ENCODE measurements at places on chromosomes 3 and 15. TPM values are rescaled to one million over a fixed set of nuclear protein-coding genes. Genes with fewer than 3 reads are reported as not detected.

GRCh38 chr3:117366574-117366973 is 657.0 kb downstream of the TUSC7 start:
- peaks cover 9% of the 10 kb centered on the region for H3K4me1 ChIP-seq
- DNase-seq = no peak
- H3K27me3 ChIP-seq = peaks cover 4% of the 10 kb centered on the region

DNA sequence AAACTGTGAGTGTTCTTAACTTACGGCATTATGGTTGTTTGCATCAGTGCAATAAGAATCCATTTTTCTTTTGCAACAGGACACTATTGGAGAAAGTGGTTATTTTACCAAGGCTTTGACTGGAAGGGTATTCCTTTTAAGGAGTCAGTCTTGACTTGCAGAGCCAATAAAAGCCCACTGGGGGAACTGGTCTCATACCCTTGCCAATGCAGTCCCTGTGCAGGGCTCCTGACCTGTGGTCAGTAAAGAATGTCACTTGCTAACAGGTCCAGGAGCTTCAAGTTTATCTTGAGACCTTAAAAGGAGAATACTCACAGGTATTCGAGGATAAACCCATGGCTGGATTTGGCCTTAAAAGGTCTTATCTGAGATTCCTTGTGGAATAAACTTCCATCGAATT is 227.8 kb upstream of the GBE1 start:
- no peak overlapping the region for H3K27ac ChIP-seq
- H3K4me3 ChIP-seq = no peak overlapping the region
- no peak for DNase-seq
- H3K27me3 ChIP-seq = no peaks in the 10 kb centered on the region

GANC gene
- total RNA-seq = 20.7 TPM

DNA sequence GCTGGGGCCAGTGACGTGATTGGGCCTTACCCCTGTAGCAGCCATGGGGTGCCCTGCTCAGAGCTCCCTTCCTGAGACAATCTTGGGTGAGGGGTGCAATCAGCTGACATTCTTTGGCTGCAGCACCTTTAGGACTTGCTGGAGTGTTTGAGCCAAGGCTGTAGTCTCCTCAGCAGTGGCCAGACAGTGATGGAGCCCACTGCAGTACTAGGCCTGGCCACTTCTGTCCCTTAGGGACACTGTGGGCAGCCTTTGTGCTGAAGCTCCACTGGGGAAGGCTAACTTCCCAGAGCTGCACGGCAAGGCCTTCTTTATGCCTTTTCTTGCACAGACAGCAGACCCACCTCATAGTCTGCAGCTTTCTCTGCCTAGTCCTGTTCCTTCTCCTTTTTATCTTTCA is 284.9 kb upstream of the IGF1R start:
- peaks cover 6% of the 10 kb centered on the region for H3K27me3 ChIP-seq
- DNase-seq = no peak
- no peak overlapping the region for H3K4me3 ChIP-seq
- H3K36me3 ChIP-seq = no peaks in the 10 kb centered on the region
- no peaks in the 10 kb centered on the region for H3K4me1 ChIP-seq

- no peak for DNase-seq
- H3K4me1 ChIP-seq = peaks cover 8% of the 10 kb centered on the region
- no peaks in the 10 kb centered on the region for H3K27me3 ChIP-seq
- no peak overlapping the region for H3K4me3 ChIP-seq
- H3K27ac ChIP-seq = no peak overlapping the region
- H3K36me3 ChIP-seq = no peaks in the 10 kb centered on the region
Measured at GRCh38 chr3:74643636-74644035, 29.2 kb upstream of the CNTN3 start.

DNA sequence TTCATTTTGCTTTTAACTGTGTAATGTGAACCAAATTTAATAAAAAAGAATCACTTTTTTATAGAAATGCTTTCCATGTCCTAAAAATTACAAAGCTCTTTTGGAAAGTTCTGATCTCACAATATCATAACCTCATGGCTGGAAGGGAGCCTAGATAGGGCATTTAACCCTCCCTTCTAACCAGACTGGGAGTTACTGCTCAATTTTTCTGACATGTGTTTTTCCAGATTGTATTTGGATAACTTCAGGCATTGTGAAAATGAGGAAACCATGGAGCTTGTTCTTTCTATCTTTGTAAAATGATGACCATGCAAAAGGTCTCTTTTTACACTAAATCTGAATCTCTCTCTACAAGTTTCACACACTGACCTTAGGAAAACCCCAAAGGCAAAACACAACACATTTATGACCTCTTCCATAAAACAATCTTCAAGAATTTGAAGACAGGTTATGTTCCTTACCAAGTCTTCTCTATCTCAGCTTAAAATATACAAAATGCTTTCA is 508.8 kb downstream of the DIPK2A start:
- H3K4me1 ChIP-seq = no peaks in the 10 kb centered on the region
- H3K27ac ChIP-seq = no peak overlapping the region
- no peak for DNase-seq

- peak overlapping the region; percentile 33 for H3K27ac ChIP-seq
- H3K36me3 ChIP-seq = no peaks in the 10 kb centered on the region
- no peaks in the 10 kb centered on the region for H3K27me3 ChIP-seq
- H3K4me3 ChIP-seq = no peak overlapping the region
- no peak for DNase-seq
Measured at GRCh38 chr3:170320461-170321121, 36.9 kb upstream of the SKIL start.

ZNF774 gene
- total RNA-seq = 3.2 TPM

PARP9 gene
- 16.5 TPM for total RNA-seq

DNA sequence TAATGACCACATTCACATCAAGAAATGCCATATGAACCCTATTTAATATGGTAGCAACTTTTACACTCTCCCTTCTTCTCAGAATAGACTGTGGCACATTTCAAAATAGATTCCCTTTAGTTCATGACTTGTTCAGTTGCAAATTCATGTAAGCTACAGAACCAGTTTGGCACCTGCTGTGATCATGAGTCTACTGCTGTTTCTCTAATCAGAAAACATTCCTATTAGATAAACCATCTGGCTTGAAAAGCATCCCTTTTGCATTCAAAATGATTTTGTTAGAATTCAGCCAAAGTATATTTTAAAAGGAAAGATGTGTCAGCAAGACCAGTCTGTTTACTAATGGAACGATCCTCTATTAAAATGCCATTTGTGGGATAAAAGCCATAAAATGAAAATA is 304.4 kb downstream of the BCHE start:
- peaks cover 3% of the 10 kb centered on the region for H3K27me3 ChIP-seq
- no peak overlapping the region for H3K27ac ChIP-seq
- H3K4me1 ChIP-seq = no peaks in the 10 kb centered on the region
- no peaks in the 10 kb centered on the region for H3K36me3 ChIP-seq

C15orf62 gene
- total RNA-seq = 0.12 TPM

DNA sequence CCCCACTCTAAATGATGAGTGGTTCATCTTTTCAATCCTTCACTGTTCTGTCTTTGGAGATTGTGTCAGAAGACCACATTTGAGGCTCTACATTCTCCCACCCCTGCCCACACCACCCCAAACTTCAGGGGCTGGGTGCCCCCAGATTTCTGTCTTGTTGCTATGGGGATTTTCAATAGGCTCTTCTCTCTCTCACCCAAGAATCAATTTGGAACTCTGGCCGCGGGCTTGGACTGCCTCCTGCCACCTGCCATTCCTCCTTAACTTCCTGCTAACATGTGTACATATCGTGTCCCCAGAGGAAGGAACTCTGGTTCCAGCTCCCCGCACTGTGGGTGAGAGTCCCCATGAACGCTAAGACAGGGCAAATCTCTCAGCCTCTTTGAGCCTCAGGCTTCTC is 67.4 kb upstream of the LARS2 start:
- no peaks in the 10 kb centered on the region for H3K36me3 ChIP-seq
- H3K4me1 ChIP-seq = no peaks in the 10 kb centered on the region
- peaks cover 25% of the 10 kb centered on the region for H3K27me3 ChIP-seq
- no peak overlapping the region for H3K4me3 ChIP-seq
- H3K27ac ChIP-seq = no peak overlapping the region
- DNase-seq = no peak

DNA sequence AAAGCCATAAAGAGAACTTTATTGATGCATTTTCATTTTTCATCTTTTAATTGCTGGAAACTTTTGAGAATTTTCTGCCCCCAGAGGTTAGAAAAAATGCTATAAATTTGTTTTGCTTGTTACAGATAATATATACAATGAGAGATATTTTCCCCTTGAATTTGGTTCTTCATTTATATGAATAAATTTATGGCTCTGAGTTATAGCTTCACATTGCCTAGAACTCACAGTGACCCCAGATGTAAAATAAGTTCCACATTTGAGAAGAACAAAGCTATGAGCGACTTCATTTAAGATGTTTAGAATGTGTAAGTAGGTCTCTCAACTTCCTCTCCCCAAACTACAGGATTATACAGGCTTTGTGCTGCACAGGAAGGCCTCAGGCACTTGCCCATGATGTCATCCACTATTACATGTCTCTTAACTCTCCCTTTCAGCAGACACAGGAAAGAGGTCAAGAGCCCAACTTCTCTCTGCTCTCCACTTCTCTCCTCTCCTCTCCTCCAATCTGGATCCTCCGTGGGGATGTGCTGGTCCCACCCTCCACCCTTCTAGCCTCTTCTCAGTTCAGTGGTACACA is 92.8 kb downstream of the DUT start:
- H3K4me1 ChIP-seq = peaks cover 77% of the 10 kb centered on the region
- no peak overlapping the region for H3K4me3 ChIP-seq
- no peaks in the 10 kb centered on the region for H3K27me3 ChIP-seq
- DNase-seq = no peak
- peaks cover 75% of the 10 kb centered on the region for H3K36me3 ChIP-seq

DAG1 gene
- 149 TPM for total RNA-seq

DNA sequence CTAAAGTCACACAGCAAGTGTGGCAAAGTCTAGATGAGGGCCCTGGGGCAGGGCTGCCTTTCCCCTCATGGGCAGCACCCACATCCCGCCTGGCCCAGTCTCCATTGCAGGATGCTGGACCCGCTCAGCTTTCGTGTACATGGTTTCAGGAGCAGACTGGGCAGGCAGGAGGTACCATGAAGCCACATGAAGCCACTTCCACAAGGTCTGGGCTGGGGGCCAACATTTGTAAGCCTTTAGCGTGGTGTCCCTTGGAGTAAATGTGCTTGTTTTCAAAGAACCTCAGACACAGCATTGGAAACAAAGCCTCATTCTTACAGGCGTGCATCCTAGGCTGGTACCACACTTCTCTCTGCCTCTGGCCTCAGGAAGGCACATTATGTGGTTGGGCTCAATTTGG is 34.5 kb downstream of the UMPS start:
- no peaks in the 10 kb centered on the region for H3K27me3 ChIP-seq
- peaks cover 51% of the 10 kb centered on the region for H3K36me3 ChIP-seq
- H3K27ac ChIP-seq = peak overlapping the region; percentile 36
- H3K4me1 ChIP-seq = peaks cover 50% of the 10 kb centered on the region
- no peak for DNase-seq

DNA sequence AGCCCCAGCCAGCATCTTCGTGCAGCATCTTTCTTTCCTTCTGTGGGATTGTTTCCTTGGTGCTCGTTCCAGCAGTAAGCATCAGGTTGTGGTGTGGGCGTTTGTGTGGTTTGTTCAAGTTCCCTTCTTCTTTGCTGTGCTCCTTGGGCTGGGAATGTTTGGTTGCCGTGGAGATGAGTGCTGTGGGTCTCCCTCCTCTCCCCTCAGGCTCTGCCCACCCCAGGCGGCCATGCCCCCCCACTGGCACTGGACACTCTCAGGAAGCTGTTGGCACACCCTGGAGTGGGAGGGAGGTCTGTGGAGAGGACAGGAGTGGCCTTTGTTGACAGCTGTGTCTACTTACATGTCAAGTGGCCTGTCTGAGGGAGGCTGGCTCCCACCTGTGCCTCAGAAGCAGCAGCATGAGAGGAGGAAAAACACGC is 46.5 kb upstream of the SACM1L start:
- H3K36me3 ChIP-seq = no peaks in the 10 kb centered on the region
- peak overlapping the region; percentile 21 for H3K4me3 ChIP-seq
- DNase-seq = no peak
- H3K27me3 ChIP-seq = no peaks in the 10 kb centered on the region

- peaks cover 15% of the 10 kb centered on the region for H3K27me3 ChIP-seq
- DNase-seq = no peak
- no peak overlapping the region for H3K4me3 ChIP-seq
- H3K4me1 ChIP-seq = no peaks in the 10 kb centered on the region
- H3K27ac ChIP-seq = no peak overlapping the region
- H3K36me3 ChIP-seq = no peaks in the 10 kb centered on the region
Measured at GRCh38 chr3:193314161-193314560, 64.4 kb downstream of the ATP13A5 start.

DNA sequence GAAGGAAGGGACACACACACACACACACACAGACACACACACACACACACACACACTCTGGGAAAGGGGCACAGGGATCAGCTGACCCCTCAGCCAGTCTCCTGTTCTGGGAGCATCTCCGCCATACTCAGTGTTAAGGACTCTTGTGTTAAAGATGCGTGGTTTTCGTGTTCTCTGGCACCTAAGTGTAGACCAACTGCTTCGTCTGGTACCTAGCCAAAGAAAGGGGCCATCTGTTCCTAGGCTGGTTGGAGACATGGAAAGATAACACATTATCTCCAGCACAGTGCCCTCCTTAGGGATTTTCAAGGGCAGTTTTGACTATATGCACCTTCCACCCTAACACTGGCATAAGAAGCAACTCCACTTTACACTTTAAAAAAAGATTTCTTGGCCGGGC is 65.1 kb downstream of the EPHB1 start:
- no peaks in the 10 kb centered on the region for H3K27me3 ChIP-seq
- no peaks in the 10 kb centered on the region for H3K4me1 ChIP-seq
- H3K4me3 ChIP-seq = no peak overlapping the region
- H3K36me3 ChIP-seq = no peaks in the 10 kb centered on the region

NEK10 gene
- total RNA-seq = 7.9 TPM

ITGB5 gene
- total RNA-seq = 498 TPM
